CD8-positive, alpha-beta memory T cell (primary cell): ENCODE measurements at places on chromosomes 2 and 18. TPM values are rescaled to one million over a fixed set of nuclear protein-coding genes. Genes with fewer than 3 reads are reported as not detected.

GAREM2 gene
- 3.2 TPM for total RNA-seq

SIX3 gene
- not detected for total RNA-seq

ABCG8 gene
- total RNA-seq, result not detected

SETBP1 gene
- total RNA-seq, result 13.9 TPM

PID1 gene
- not detected for total RNA-seq

ASXL2 gene
- 72.7 TPM for total RNA-seq

ANKRD62 gene
- total RNA-seq, result not detected

PECR gene
- total RNA-seq, result 10.5 TPM

PROM2 gene
- total RNA-seq, result 0.18 TPM

GYPC gene
- 102 TPM for total RNA-seq
